ENCODE measurements at places on chromosomes 3 and 15.

DNA sequence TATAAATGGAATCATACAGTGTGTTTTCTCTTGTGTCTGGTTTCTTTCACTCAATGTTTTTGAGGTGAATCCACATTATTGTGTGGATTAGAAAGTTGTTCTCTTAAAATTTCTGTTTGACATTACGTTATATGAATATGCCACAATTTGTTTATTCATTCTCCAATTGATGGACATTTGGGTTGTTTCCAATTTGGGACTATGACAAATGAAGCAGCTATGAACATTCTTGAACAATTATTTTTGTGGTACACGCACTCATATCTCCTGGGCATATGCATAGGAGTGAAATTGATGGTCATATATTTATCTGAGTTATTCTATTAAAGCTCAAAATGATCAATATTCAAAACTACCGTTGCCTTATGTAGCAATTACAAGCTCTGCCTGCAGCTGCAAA is 5.3 kb upstream of the THRB start:
- DNase-seq, result no peak

- DNase-seq, result no peak
Observed at GRCh38 chr3:25181096-25181495, 247.0 kb upstream of the RARB start.

DNA sequence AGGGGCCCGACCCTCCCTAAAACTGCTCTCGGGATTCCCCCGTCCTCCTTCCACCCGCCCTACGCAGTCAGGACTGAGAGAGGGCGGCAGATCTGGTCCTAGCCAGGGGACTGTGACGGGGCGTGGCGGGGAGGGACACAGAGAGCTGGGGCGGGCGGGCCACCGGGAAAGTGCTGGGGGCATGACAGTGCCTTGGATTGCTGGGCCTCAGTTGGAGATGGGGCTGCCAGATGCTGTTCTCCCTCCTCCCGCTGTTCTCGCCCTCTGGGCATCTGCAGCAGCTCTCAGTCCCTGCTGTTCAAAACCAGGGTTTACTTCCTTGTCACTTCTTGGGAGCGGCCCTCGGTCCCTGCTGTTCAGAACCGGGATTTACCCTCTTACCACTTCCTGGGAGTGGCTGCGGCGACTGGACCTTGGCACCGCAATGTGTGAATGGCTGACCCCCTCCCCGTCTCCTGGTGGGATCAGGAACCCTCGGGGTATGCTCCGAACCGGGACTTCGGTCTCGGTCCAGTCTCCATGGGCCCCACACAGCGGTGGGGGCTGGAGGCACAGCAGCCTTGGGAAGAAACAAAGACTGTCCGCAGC is 1.8 kb upstream of the RPP25 start:
- no peak for DNase-seq

DNA sequence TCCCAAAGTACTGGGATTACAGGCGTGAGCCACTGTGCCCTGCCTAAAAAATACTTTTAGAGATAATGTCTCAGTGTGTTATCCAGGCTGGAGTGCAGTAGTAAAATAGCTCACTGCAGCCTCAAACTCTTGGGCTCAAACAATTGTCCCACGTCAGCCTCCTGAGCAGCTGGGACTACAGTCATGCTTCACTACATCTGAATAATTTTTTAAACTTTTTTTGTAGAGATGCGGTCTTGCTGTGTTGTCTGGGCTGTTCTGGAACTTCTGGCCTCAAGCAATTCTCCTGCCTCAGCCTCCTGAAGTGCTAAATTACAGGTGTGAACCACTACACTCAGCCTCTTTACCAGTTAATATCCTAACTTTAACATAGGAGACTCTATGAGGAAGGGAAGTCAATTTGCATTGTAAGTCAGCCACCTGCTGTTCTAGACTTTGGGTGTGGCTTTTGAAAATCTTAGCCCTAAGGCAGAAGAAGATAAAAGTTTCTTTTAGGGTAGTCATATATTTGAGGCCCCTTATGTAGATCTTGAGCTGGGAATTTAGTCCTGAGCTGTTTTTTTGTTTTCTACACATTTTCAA is 78.2 kb upstream of the RASGRP1 start:
- DNase-seq, result no peak

GRCh38 chr3:173702561-173702960 is 305.0 kb downstream of the NLGN1 start:
- no peak for DNase-seq

DNA sequence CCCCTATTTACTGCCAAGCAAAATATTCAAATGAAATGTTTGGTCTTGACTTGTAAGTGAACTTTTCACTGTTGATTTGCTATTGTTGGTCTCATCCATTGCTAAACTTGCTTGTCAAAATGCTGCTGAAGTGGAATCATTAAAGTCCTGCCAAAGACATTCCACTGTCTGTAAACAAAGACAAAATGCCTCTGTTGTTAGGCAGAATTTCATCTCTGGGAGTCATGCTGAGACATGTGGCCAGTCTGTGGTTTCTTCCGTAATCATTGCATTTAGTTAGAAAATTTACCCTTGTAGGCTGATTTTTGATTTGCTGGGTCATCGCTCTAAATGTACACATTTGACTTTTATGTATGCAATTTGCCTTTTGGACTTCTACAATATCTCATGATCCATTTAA is 577.7 kb downstream of the MECOM start:
- no peak for DNase-seq

DNA sequence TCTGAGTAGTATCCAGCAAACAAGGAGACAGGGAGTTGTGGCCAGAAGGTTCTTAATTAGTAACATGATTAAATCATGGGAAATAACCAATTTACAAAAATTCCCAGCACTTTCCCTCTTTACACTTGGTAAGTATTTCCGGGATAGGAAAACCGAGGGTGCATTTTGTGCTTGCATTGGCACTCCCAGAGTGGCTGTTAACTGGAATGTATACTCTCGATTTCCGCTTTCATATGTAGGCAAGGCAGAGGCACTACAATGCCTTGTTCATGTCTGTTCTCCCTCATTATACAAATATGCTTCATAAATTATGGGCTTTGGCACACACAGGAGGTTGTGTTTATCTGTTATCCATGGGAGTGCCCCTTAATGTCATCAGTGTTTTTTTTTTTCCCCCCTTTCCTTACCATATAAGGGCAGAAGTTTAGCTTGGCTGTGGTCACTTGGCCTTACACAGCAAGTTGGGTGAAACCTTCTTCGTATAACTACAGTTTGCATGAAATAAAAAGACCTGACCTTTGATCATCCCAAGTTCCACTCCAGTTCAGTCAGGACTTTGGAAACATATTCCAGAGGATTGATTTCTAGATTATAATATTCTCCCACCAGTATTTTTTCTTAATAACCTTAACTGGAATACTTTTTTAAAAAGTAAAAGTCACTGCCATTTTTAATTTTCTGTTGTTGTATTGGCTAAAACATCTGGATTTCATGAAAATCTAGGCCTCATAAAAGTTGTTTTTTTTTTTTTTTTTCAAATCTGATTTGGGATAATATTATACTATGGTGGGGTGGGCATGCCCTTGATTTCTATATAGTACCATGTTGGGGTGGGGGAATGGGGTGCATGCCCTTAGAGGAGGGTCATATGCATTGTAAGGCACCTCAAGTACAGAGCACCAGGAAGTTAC is 8.9 kb downstream of the TPM1 start:
- DNase-seq, result no peak

DNA sequence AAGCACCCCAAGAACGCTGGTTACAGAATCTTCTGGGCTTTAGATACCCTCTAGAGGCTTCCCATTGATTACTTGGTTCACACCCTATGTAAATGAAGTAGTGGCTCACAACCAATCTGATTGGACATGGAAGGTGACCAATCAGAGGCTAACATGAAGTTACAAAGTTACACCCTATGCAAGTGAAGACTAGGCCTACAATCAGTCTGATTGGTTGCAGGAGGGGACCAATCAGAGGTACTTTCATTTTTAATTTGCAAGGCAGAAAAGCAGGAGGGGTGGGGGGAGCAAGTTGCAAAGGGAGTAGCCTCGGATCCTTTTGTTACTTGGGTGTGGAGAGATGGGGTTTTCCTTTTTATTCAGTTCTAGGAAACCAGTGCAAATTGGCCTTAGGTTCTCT is 11.1 kb upstream of the RTP2 start:
- no peak for DNase-seq

- DNase-seq, result no peak
Observed at GRCh38 chr3:43707266-43707665, 16.5 kb downstream of the ABHD5 start.

- DNase-seq, result no peak
Observed at GRCh38 chr15:30038667-30039523, 43.9 kb upstream of the GOLGA8J start.

GRCh38 chr3:31714495-31715280 is 182.0 kb downstream of the STT3B start:
- no peak for DNase-seq

DNA sequence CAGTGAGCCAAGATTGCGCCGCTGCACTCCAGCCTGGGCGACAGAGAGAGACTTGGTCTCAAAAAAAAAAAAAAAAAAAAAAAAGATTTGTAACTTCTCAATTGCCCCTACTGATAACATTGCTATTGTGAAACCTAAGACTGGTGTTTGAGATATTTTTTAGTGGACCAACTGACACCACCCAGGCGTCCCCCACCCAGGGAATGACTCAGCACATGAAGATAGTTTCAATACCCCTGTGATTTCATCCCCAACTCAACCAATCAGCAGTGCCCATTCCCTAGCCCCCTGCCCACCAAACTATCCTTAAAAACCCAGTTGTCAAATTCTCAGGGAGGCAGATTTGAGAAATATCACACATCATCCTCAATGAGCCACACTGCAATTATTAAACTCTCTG is 76.9 kb downstream of the TTBK2 start:
- DNase-seq, result no peak

DNA sequence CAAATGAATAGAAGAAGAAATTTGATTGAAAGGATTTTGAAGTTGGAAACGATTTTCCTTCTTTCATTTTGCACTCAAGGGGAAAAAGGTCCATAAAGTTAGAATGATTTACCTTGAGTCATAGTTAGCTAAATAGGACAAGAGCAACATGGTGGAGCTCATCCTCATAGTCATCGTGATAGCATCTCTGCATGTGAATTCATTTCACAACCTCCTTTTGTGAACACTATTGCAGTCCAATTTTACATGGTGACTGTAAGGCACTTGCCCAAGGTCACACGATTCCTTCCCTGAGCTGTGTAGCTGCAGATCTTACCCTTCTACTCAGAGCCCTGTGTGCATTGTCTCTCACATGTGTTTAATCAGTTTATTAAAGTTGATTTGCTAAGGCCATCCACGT is 359.8 kb upstream of the C2CD4B start:
- no peak for DNase-seq

GRCh38 chr3:44284949-44285348 is 43.3 kb downstream of the TOPAZ1 start:
- DNase-seq, result no peak

DNA sequence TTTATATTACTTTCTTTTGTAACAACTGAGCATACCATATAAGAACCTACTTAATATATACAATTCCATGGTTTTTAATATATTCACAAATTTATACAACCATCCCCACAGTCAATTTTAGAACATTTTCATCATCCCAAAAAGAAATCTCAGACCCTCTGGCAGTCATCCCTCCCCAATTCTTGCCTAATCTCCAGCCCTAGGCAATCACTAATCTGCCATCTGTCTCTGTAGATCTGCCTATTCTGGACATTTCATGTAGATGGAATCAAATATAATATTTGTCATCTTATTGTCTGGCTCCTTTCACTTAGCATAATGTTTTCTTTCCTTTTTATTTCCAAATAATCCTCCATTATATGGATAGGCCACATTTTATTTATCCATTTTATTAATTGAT is 92.5 kb downstream of the LARS2 start:
- DNase-seq, result no peak

DNA sequence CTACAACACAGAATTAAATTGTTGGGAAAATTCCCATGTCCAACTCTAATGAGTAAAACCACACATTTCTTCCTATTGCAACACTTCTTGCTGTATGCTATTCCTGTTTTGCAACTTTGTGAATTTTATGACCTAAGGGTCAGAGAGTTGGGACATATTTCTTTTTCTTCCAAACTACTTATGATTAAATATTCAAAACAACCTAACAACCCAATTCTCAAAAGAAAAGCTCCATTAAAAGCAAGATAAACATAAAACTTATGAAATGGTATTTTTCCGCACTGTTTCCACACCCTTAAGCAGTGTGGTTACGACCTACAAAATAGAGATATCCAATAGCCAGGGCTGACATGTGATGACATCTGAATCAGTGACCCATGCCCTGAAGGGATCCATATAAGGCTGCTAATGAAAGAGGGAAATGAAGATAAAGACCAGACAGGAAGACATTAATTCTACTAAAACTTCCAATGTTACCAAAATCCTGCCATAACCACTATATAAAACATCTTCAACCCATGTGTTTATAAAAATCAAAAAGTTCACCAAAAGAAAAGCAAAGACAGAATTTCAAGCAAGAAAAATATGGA is 45.6 kb downstream of the DMXL2 start:
- no peak for DNase-seq

DNA sequence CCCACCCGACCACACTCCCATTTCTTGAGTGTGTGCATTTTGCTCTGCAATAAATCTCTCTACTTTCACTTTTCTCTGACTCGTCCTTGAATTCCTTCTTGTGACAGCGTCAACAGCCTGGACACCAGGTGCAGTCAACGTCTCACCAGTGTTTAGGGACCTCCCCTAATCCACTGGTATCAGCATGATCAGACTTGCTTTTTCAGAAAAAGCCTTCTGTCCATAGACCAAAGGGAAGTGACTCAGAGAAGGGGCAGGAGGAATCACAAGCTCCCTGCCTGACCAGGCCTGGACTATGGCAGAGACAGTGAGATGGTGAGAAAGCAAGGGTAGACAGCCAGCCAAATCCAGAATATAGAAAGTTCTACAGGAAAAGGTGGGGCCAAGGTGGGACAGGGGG is 15.5 kb downstream of the CCR5 start:
- DNase-seq, result no peak

GRCh38 chr3:29412110-29412509 is 131.2 kb downstream of the RBMS3 start:
- no peak for DNase-seq

- DNase-seq, result no peak
Observed at GRCh38 chr3:157423337-157423736, 13.3 kb upstream of the PTX3 start.

DNA sequence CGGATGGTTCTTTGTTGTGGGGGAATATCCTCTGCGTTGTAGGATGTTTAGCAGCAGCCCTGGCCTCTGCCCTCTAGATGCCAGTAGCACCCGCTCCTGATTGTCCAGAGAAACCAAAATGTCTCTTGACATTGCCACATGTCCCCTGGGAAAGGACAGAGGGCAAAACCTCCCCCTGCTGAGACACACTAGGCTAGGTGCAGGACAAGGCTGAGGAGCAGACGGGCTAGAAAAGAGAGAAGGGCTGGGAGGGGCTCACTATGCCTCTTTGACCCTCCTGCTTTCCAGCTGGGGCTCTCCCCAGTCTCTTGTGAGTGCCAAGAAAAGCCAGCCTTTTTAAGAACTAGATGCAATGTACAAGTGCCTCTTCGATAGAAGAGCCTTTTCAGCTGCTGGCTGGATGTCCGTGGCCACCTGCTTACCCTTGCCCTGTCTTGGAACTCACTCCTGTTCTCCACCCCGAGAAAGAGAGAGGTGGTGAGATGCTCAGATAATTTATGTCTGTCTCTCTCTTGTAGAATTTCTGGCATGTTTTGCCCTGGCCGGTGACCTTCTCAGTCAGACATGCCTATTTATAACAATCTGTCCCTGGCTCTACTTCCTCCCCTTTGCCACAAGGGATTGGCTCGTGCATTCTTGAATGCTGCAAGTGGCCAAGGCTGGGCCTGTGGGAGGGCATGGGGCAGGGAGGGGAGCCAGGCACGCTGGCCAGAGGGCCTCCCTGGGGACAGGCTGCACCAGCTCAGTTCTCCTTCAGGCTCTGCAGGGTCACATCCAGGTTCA is 142.6 kb downstream of the RPLP1 start:
- no peak for DNase-seq

- no peak for DNase-seq
Observed at GRCh38 chr15:70528270-70528706, 235.1 kb downstream of the UACA start.
